ENCODE measurements at places on chromosomes 5 and 9.

- no peak for DNase-seq
Measured at GRCh38 chr9:137140151-137141012, 1.4 kb downstream of the GRIN1 start.

- DNase-seq = no peak
Measured at GRCh38 chr9:88090151-88090581, 48.1 kb downstream of the SPATA31C2 start.

- no peak for DNase-seq
Measured at GRCh38 chr5:126830061-126830460, 53.1 kb downstream of the LMNB1 start.

- DNase-seq = no peak
Measured at GRCh38 chr5:78362220-78362619, 1.8 kb downstream of the SCAMP1 start.

DNA sequence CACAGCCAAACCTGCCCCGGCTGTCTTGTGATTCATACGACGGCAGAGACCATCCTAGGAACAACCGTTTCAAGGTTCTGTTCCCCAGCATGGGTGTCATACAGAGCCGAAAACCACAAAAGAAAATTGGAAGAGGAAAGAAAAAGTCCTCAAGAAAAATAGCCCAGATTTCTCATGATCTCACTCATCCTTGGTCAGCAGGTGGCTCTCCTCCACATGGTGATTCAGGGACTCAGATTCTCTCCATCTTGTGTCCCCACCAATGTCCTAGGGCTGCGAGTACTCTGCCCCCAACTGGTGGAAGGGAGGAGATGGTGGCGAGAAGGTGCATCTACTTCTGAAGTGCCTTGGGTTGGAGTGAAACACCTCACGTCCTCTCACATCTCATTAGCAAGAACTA, 25.6 kb downstream of the PDZD2 start:
- DNase-seq = no peak

DNA sequence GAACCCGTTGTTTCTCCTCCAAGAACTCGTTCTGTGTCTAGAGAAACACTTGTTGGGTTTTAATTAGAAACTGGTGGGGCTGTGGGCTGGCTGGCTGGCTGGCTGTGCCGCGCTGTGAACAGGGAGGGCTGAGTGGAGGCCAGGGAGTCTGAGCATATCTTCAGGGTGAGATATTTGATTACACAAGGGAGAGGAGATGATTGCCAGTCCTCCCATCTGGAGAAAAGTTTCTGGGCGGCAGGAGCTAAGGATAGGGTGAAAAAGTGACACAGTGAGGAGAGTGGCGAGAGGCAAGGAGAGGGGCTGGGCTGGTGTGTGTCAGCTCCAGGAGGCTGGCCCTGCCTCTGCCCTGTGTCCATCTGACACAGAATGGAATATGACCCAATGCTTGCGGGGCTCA, 63.0 kb downstream of the GDNF start:
- no peak for DNase-seq

GRCh38 chr9:84834426-84834825, 164.9 kb downstream of the NTRK2 start:
- DNase-seq = no peak

- no peak for DNase-seq
Measured at GRCh38 chr9:136640171-136641111, 22.3 kb upstream of the EGFL7 start.

GRCh38 chr5:61994171-61994570, 311.8 kb upstream of the KIF2A start:
- DNase-seq = no peak

- no peak for DNase-seq
Measured at GRCh38 chr5:117889596-117889995, 1098.8 kb downstream of the DTWD2 start.

DNA sequence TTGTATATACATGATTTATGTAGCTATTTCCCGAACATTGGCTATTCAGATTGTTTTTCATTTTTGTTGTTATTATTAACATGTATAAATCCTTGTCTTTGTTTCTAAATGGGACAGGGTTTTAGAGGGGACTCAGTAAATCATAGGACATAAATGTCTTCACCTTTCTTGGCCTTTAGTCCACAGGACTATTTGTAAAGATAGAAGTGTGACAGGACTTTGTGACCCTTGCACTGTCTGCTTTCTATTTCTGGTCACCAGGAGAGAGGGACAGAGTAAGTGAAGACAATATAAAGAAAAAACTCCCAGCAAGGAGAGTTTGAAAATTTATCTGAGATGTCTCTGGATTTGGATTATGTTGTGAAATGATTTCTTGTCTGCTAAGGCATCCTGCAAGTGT, 78.6 kb upstream of the GOLM1 start:
- DNase-seq = no peak

- no peak for DNase-seq
Measured at GRCh38 chr5:135876146-135876545, 19.5 kb downstream of the IL9 start.

DNA sequence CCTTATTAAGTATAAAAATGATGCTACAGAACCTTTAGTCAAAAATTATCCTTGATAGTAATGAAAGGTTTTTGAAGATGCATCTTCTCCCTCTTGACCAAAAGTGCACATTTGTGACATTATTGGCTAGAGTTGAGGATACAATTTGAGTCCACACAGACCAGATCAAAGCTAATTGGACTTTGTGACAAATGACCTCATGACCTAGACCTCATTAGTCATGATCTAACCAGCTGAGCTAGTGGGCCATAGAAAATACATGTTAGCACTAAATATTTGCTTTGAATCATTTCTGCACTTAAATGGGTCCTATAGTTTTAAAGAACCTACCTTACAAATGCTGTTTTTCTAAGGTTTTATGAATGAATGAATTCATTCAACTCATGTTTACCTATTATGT, 182.1 kb downstream of the RFX3 start:
- DNase-seq = no peak

All from activated naive CD4-positive, alpha-beta T cell treated with Interleukin-2 at 50 U/mL for 16 hours (primary cell).